ENCODE measurements at places on chromosomes 7 and 10.

- no peak for DNase-seq
Observed at GRCh38 chr10:25978771-25979170, 44.7 kb downstream of the MYO3A start.

GRCh38 chr10:78560341-78560688 lies 508.5 kb upstream of the ZMIZ1 start:
- DNase-seq, result no peak

GRCh38 chr7:18429547-18429946 lies 66.0 kb upstream of the HDAC9 start:
- DNase-seq, result no peak

DNA sequence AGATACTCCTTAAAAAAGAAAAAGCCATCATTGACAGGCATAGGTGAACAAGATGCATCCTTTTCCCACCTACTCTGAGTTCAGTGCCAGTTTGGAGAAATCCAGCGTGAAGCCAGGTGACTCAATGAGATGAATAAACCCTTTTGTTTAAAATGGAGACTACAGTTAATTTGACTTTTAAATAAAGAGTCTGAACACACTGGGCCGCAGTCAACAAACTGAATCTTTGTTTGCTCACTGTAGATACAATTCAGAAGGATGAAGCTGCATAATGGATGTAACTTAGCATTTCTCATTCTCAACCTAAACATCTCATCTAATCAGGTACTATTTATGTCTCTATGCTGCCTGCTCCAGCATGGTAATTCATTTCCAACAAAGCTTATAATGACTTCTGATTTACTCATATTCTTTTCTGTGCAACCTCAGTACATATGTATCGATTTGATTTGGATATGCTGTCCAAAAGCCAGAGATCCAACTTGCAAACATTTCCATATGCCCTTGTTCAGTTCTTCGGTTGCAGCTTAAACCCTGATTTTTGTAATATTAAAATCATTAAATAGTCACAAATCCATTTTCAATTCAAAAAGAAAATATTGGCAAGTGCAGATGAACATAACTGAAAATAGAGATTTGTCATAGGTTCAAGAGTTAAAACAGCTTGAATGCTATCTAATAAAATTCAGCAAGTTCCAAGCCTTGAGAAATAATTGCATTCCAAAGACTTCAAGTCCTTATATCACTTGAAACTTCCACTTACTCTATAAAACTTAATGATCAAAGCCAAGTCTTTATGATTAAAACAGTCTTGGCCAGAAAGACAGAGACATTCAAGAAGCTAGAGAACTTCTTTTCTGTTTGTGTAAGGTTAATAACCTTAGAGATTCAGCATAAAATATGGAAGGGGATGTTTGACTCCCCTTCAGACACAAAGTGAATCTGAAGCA lies 67.8 kb downstream of the CPVL start:
- DNase-seq, result no peak

DNA sequence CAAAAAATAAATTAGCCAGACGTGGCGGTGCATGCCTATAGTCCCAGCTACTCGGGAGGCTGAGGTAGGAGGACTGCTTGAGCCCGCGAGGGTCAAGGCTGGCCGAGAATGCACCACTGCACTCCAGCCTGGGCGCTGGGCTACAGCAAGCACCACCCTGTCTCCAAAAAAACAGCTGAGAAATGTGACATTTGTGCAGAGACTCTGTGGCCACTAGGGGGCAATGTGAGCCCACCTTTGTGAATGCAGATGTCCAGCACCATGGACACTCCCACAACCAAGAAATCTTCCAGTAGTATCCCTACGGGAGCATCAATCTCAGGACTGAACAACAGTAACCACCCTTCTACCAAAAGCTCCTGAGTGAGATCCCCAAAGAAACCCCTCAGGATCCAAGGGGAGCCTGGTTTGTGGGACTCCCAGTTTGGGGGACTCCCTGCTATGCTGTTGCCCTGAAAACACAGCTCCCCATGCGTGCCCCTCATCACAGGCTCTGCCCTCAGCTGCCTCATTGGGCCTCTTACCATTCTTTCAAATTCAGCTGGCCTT lies 6.2 kb upstream of the AHCYL2 start:
- peak; percentile 89 for DNase-seq
